ENCODE measurements at places on chromosomes 11 and 22.

DNA sequence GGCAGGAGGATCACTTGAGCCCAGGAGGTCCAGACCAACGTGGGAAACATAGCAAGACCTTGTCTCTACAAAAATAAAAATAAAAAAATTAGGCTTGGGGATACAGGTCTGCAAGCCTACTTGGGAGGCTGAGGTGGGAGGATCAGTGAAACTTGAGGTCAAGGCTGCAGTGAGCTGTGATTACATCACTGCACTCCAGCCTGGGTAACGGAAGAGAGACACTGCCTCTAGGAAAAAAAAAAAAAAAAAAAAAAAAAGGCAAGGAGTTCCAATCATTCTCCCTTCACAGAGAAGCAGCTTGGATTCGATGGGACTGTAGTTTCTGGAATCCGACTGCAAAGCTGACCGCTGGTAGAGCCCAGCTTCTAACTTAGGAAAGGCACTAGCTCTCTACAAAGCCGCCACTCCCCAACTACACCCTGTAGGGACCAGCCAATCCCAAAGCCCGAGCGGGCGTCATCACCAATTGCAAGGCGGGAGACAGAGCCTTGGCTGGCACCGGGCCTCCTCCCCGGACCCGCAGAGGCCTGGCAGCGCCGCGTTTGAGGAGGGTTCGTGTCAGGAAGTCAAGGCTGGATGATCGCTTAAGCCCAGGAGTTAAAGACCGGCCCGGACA, 716 bp upstream of the DDB2 start:
- peak; percentile 80 for DNase-seq

- peak; percentile 42 for DNase-seq
Measured at GRCh38 chr11:74870485-74870884, 78.4 kb downstream of the XRRA1 start.

GRCh38 chr11:12897390-12897789, 111.7 kb upstream of the RASSF10 start:
- DNase-seq: no peak

DNA sequence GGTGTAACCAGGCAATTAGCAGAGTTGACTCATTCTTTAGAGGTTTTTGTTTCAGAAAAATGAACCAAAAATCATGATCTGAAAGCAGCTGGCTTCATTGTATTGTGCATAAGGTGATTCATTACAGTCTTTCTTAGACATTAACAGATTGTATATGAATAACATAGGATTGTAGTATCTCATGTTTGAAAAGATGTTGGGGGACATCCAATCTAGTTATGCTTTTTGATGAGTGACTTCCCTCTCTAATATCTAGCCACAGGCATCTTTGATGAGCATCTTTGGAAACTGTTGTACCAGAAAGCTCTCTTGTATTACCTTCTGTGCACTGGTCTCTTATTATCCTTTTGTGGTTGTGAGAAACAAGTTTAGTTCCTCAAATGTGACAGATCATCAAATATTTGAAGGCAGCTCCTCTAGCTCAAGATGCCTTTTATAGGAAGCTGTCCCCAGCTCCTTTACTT, 8.3 kb downstream of the GRK3 start:
- DNase-seq: no peak

DNA sequence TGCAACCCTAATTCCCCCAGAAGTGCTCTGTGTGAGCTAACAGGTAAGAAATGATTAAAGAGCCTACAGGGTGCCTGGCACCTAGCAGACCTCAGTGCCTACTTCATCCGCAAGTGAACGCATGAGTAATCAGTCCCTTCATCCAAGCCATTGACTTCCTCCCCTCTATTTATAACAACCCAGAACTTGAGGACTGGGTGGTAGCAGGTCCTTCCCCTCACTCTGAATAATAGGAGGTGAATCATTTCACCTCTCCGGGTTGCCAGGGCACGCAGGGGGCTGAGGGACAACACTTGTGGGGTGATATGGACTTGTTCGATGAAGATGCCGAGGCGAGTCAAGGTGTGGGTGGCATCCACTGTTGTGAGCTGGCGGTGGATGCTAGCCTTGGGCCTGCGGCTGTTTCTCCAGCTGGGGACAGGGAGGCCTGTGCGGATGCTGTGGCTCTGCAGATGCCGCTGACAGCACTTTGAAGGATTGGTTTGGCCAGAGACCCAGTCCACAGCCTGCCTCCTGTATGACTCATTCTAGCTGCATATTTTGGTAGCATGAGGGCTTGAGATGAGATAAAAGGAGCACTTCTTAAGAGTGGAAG, 11.7 kb upstream of the SORL1-AS1 start:
- no peak for DNase-seq

DNA sequence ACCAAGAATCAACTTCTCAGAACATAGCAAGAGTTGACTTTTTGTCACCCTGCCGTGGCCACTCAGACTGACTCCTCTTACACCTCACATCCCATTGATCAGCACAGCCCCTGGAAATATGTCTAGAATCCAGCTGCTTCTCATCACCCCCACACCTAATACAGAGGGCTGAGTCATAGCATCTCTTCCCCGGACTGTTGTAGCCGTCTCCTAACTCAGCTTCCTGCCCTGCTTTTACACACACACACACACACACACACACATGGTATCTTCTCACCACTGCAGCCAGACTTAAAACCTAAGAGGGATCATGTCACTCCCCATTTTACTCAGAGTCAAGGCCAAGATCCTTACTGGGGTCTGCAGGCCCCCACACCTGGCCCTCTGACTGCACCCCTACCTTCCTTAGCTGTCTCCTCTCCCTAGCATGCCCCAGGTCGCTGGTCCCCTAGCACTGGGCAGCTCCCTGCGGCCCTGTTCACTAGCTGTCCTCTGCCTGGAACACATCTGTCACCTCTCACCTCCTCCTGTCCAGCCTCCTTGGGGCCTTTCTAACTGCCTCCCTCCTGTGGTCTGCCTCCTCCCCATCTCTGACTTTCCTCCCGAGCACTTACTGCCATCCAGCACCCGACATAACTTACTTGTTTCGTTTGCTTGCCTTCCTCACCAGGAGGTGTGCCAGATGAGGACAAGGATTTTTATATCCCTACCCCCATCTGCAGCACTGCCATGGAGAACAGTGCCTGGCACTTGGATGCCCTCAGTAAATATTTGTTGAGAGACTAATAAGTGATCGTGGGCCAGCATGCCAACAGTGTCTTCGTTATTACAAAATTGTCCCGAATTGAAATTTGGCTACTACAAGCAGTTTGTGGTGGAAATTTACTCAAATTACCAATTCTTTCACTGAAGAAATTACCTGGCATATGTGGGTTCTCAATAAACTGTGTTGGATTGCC, 61.9 kb downstream of the BMAL1 start:
- DNase-seq: no peak

DNA sequence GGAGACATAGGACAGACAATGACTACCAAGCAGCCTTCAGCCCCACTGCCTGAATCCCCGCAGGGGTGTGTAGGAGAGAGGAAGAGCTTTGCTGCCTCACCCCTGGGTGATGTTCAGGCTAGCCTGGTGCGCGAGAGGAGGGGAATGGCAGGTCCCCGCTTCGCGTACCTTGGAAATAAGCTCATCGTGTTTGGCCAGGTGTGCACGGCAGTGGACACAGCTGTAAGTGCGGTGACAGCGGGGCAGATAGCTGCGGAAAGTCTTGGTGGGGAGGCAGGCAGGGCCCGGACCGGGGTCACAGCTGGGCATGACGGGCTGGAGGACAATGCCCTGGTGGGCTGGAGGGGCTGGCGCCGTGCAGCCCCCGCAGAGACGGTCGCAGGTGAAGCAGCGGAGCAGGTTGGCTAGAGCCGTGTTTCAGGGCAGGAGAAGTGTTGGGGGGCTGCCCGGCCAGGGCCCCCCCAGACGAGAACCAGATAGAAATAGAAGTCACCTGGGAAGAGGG, 2.9 kb downstream of the YPEL4 start:
- no peak for DNase-seq

- DNase-seq: no peak
Measured at GRCh38 chr11:65446446-65447277, 24.1 kb downstream of the NEAT1 start.

DNA sequence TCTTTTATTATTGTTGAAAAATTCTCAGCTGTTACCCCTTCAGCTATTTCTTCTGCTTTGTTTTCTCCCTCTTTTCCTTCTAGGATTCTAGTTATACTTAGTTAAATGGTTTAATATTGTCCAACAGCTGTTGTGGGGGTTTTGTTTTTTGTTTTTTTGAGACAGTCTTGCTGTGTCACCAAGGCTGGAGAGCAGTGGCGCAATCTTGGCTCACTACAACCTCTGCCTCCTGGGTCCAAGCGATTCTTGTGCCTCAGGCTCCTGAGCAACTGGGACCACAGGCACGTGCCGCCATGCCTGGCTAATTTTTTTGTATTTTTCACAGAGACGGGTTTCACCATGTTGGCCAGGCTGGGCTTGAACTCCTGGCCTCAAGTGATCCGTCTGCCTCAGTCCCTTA, 12.7 kb downstream of the SDHAF2 start:
- DNase-seq: no peak

GRCh38 chr11:76567261-76567660, 103.3 kb downstream of the LRRC32 start:
- DNase-seq: no peak

GRCh38 chr11:10913075-10913474, 55.2 kb upstream of the ZBED5 start:
- no peak for DNase-seq

- no peak for DNase-seq
Measured at GRCh38 chr11:112529071-112529470, 268.4 kb upstream of the PLET1 start.

DNA sequence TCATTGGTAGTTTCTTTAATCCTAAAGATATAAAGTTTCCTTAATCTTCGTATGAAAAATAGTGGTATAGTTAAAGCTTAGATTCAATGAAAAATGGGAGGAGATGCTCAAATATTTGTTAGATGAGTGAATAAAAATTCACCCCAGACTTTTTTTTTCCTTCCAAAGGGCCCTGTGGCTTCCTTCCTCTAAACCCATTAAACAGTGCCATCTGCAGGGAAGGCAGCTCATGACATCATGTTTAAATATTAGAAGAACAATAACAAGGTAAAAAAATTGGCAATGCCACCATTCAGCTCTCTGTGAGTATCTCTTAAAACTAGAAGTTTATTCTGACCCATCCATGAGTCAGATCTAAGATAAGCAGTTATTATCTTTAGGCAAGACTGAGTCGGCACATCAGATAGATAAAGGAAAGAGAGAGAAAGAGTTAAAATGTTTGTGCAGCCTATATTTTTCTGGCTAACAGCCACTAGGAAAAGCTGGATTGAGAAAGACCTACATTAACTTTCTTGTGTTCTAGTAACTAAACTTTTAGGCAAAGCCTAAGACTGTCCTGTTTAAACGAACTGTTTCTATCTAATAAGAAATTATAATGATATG, 19.1 kb upstream of the OOSP1 start:
- DNase-seq: peak; percentile 15

- no peak for DNase-seq
Measured at GRCh38 chr22:18071968-18072310, 5.9 kb upstream of the PEX26 start.

DNA sequence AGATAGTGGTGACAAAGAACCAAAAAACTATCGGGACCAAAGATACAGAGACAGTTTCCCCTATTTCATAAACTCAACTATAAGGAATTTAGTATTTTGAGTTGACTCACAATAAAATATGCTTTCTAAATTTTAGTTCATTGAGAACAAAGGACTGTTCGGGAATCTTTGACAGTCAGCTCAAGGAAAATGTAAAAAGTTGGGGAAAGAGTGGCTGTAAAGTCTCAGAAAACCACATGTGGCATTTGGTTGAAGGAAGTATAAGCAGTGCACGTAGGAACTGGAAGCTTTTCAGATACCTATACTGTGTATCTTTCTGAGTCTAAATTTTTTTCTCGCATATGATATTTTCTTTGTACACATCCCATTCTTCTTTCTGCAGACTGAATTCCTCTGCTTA, 688.9 kb downstream of the KCNA4 start:
- no peak for DNase-seq

DNA sequence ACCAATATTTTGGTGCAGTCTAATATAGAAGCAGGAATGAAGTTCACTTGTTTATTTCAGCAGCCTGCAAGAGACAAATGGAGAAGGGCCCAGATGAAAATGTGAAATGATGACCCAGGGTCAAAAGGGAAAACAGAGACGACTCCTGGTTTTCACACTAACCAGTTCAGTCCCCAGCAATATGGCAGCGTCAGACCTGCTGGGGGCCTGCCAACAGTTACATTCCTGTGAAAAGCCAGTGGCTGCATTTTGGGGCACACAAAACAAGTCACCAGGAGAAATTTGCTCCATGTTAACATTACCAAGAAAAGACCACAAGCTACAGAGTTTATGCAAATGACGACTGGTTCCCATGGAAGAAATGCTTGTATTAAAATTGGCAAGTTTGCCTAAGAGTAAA, 80.2 kb downstream of the CCDC34 start:
- no peak for DNase-seq

GRCh38 chr11:67999704-68000103, 4.2 kb downstream of the UNC93B1 start:
- no peak for DNase-seq

- DNase-seq: no peak
Measured at GRCh38 chr22:40414838-40415505, 44.6 kb downstream of the SGSM3 start.

DNA sequence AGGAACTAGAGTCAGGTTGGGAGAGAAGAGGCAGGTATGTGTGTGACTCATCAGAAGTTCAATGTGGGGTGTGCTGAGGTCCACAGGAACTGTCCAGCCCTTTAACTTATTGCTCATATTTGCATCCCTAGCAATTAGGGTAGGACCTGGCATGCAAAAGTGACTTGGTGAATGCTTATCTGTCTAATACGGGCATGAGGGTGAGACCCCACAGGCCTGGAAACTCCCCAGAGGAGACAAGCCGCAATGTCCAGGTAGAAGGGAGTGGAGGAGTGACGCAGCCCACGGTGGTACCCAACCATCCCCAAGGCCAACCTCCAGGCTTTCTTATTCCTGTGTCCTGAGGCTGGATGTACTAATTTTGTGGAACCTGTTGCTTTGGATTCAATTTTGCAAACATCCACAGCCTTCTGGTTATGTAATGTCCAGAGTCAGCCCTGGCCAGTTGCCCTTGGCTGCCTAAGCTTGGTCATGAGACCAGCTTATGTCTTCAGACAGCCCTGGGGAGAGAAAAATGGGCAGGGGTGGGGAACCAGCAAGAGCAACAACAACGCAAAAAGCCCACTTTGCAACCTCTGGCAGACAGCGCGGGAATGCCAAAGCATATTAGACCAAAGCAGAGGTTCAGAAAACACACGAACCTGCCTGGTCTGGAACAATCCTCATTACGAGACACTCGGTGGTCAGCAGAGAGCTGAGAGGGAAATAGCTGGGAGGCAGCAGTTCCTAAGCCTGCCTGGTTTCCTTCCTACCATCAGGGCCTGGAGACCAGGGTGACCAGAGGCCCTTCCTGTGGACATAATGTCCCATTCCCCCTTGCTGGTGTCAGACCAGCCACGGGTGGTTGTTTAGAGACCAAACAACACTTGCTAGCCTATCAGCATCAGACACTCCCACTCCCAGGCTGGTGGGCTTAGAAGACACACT, 49.3 kb downstream of the TIMP3 start:
- no peak for DNase-seq

GRCh38 chr11:121740902-121741301, 288.1 kb upstream of the SORL1-AS1 start:
- DNase-seq: no peak

- no peak for DNase-seq
Measured at GRCh38 chr11:89203814-89204213, 26.1 kb downstream of the TYR start.

- no peak for DNase-seq
Measured at GRCh38 chr11:44281151-44281550, 28.8 kb downstream of the ALX4 start.
